Stimulated activated CD4-positive, alpha-beta T cell treated with anti-CD3 and anti-CD28 coated beads, Interleukin-15, amount 100 ng/mL, for 1 hour (primary cell): ENCODE measurements at places on chromosomes 6 and 20.

- no peak for DNase-seq
These were observed 199.3 kb downstream of the LRFN2 start for GRCh38 chr6:40387871-40388264.

GRCh38 chr20:25223179-25223661 is 24.7 kb upstream of the PYGB start:
- no peak for DNase-seq

GRCh38 chr6:160881148-160881808 is 110.3 kb upstream of the MAP3K4 start:
- DNase-seq, result no peak

DNA sequence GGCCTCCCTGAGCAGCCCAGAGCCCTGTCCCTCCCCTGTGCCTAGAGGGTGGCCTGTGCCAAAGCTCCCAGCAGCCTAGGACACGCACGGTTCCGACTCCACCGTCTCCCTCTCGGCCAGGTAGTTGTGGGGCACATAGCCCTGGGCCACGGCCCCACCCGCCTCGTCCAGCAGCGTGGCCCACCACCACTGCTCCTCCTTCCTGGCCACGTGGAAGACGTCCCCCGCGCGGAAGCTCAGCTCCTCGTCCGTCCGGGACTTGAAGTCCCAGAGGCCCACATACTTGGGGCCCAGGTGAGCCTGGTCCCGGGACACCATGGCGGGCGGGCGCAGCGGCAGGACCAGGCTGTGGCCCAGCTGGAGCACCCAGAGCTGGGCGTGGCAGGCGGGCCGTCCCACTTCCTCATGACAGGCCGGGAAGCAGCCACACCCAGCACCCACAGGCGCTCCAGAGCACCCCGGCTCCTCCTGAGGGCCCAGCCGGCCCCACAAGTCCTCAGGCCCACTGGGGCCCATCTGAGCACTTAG is at the start of gene PTK6:
Gene PTK6 (minus strand): TSS at position 380 of the 528 bp plus-strand sequence. CDS start 62 bp downstream, at position 318.
- no peak for DNase-seq

DNA sequence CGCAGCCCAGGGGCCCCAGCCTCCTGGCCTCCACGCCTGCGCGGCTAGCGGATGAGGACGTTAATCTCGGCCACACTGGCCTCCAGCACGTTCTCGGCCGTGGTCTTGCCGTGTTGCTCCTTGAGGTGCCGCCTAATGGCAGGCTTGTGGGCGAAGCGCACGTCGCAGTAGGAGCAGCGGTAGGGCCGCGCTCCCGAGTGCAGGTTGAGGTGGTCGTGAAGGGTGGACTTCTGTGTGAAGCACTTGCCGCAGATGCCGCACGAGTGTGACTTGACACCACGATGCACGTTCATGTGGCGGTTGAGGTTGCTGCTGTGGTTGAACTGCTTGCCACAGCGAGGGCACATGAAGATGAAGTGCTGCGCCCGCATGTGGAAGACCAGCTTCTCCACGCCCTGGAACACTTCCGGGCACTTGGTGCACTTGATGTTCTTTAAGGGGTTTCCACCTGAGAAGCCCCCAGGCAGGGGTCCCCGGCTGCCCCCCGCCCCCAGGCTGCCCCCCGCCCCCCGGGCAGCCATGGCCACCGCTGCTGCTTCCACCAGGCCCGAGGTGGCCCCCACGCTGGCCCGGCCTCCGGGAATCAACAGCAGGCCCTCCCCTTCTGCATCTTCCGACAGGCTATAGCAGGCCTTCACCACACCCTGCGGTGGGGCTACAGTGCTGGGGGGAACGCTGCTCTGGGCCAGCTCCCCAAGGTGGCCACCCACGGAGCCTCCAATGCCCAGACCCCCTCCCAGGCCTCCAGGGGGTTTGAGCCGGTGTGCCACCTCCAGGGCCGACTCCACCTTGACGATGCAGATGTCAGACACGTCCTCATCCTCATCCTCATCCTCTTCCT is 1.8 kb downstream of the ZBTB12 start:
- DNase-seq, result no peak

DNA sequence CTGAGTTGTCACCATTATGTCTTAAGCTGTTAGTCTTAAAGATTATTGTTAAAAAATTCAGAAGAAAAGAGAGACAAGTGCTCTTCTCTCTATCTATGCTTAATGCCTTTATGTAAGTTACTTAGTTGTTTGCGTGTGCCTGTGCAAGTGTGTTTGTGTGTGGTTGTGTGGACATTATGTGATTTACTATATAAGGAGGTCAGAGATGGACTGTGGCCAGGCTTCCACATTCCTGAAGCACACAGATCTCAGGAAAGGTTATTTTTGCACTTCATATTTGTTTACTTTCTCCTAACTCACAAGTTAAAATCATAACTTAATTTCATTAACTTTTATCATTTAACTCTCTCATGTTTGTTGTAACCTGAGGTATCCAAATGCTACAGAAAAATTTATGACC is 14.5 kb downstream of the ENPP4 start:
- DNase-seq, result no peak

- DNase-seq, result no peak
These were observed 156.9 kb downstream of the MAFB start for GRCh38 chr20:40532103-40532502.

DNA sequence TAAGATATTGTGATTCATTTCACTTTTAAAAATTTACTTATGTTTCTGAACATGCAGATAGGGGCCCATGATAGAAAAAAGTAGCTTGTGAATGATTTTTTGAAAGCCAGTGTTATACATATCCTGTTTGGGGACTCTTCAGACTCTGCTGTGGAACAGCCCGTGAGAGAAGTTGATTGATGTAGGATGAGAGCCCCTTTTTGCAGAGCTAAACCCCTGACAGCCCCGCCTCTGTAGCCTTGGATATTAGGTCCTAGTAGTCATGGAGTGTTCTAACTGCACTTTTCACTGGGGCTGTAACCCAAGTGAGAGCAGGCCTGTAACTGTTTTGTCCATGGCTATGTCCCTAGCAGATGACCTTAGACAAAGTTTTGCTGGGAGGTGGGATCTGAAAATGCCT is 8.2 kb downstream of the TMEM200A start:
- no peak for DNase-seq
